ENCODE measurements at places on chromosomes 16 and 17. TPM values are rescaled to one million over a fixed set of nuclear protein-coding genes. Genes with fewer than 3 reads are reported as not detected.
A peak's percentile ranks its signal among the peaks of the same experiment; 100 is the strongest.

GRCh38 chr17:17205368-17206123 is 587 bp downstream of the PLD6 start:
- peaks cover 33% of the 10 kb centered on the region for H3K4me1 ChIP-seq
- no peaks in the 10 kb centered on the region for H3K27me3 ChIP-seq
- no peaks in the 10 kb centered on the region for H3K36me3 ChIP-seq
- DNase-seq: peak; percentile 42
- peak overlapping the region; percentile 95 for H3K27ac ChIP-seq

Gene SLFN12L
- total RNA-seq: 1.2 TPM

Gene TBC1D3C
- not detected for total RNA-seq

- no peaks in the 10 kb centered on the region for H3K27me3 ChIP-seq
- H3K27ac ChIP-seq: no peak overlapping the region
- peaks cover 14% of the 10 kb centered on the region for H3K4me1 ChIP-seq
- H3K4me3 ChIP-seq: no peak overlapping the region
Observed at GRCh38 chr17:4557626-4558346, 2.6 kb downstream of the GGT6 start.

Gene SYNGR3
- not detected for total RNA-seq

Gene CHST6
- total RNA-seq: 0.59 TPM

DNA sequence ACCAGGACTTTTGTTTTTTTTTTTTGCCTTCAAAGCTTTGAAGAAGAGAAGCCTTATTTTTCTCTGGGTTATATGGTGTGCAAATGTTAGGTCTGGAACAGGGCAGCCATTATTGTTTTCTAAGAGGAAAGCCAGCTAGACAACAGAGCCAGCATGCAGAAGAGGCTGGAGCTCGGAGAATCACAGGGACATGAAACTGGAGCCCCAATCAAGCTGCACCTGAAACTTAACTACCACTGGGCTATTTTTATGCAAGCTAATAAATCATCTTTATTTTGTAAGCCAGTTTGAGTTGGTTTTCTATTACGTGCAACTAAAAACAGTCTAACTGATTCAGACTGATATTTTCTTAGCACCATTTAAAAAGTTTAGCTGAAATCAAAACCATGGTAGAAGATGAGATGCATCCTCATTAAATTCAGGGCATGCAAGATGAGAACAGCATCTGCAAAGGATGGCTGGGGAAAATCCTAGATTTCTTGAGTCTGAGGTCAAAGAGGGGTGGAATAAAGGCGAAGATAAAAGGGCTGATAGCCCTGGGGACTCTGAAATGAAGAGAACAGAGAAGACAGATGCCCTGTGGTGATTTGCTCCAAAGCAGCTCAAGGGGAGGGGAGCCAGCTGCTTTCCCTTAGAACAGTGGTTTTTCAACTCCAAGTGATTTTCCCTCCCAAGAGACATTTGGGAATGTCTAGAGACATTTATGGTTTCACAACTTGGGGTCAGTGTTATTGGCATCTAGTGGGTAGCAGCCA is 177.1 kb upstream of the WSCD1 start:
- H3K4me1 ChIP-seq: no peaks in the 10 kb centered on the region
- no peak overlapping the region for H3K4me3 ChIP-seq
- H3K27me3 ChIP-seq: no peaks in the 10 kb centered on the region
- H3K36me3 ChIP-seq: no peaks in the 10 kb centered on the region

Gene KRTAP9-1
- not detected for total RNA-seq

GRCh38 chr16:1297018-1297696 is 12.3 kb upstream of the UBE2I start:
- H3K36me3 ChIP-seq: no peaks in the 10 kb centered on the region
- no peak for DNase-seq
- H3K4me1 ChIP-seq: peaks cover 11% of the 10 kb centered on the region
- no peak overlapping the region for H3K4me3 ChIP-seq
- H3K27ac ChIP-seq: no peak overlapping the region

DNA sequence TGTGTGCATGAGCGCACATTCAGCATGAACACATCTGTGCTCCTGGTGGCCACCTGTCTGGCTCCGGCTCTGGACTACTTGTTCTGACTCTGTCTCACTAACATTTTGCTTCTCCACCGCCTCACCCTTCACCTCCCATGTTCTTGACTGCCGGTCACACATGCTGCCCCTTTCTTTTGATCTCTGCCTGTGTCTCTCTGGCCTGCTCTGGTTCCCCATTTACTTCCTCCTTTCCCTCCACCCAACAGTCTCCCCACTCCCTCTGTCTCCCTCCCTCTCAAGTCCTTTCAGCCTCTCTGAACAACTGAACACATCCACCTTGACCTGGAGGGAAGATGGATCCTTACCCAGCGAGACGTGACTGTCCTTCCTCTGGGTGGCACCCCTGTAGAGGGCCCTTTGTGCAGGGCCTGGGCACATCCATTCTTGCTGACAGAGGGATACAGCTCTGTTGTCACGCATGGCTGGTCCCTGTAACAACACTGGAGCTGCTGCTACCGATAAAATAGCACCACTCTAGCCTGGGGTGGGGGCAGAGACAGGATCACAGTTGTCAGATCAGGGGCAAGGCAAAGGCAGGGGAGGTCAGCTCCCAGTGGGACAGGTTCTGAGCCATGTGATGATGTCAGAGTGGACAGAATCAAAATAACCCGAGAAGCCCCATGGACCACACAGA is 11.0 kb downstream of the ZSCAN32 start:
- no peak for DNase-seq
- no peak overlapping the region for H3K27ac ChIP-seq
- H3K4me1 ChIP-seq: no peaks in the 10 kb centered on the region
- peaks cover 6% of the 10 kb centered on the region for H3K36me3 ChIP-seq

Gene CDR2L
- total RNA-seq: 14.0 TPM

DNA sequence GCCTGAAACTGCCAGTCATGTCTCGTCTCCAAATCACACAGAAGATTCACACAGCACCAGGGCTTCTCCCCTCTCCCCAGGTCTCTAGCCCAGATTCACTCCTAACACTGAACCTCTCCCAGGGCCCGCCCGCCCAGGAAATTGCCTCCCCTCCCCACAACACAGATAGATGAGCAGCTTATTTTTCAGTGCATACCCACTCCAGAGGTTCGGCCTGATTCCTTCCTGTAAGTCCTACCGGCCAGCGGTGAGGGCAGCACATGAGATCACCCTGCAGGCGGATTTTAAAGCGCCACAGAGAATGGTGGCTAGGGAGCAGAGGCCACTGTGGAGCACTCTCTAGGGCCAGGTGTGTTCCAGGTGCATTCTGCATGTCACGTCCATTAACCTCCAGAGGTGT is 301.8 kb downstream of the IRF8 start:
- no peak overlapping the region for H3K27ac ChIP-seq
- no peaks in the 10 kb centered on the region for H3K27me3 ChIP-seq
- no peak overlapping the region for H3K4me3 ChIP-seq
- H3K4me1 ChIP-seq: no peaks in the 10 kb centered on the region
- DNase-seq: no peak
- no peaks in the 10 kb centered on the region for H3K36me3 ChIP-seq

DNA sequence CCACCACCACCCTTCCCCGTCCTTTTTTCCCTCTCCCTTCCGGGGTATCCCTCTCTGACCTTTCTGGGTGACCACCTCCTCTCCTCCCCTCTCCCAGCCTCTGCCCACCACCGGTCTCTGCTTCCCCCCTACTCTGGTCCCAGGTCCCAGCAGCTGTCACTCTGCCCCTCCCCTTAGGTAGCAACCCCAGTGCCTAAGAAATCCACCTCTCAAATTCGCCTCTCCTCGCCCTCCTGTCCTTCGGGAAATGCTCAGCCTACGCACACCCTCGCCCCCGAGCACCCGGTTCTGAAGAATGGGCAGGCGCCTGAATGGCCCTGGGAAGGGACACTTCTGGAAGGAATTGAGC is 775 bp upstream of the SP6 start:
- H3K27me3 ChIP-seq: peaks cover 4% of the 10 kb centered on the region
- H3K4me1 ChIP-seq: peaks cover 18% of the 10 kb centered on the region
- H3K4me3 ChIP-seq: no peak overlapping the region
- no peaks in the 10 kb centered on the region for H3K36me3 ChIP-seq

GRCh38 chr16:12315330-12316136 is 339.0 kb downstream of the SNX29 start:
- H3K27ac ChIP-seq: no peak overlapping the region
- H3K4me1 ChIP-seq: no peaks in the 10 kb centered on the region
- no peak overlapping the region for H3K4me3 ChIP-seq
- H3K27me3 ChIP-seq: no peaks in the 10 kb centered on the region

DNA sequence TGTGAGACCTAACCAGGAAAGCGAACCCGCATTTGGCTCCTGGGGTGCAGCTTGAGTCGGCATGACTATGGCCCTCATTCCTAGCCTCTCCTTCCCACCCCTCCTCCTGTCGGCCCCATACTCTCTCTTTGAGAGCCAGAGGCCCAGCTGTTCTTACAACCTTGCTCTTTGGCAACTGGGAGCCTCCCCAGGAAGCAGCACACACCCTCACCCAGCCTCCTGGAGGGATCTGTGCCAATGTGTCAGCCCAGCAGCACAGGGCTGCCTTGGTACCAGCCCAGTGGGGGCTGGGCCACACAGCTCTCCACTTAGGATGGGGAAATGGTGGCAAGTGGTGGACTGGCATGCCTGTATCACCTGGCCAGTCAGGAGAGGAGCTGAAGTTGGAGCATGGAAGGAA is 70.3 kb upstream of the LGALS9 start:
- no peak for DNase-seq
- no peak overlapping the region for H3K4me3 ChIP-seq
- H3K4me1 ChIP-seq: peaks cover 23% of the 10 kb centered on the region
- H3K27me3 ChIP-seq: no peaks in the 10 kb centered on the region

- no peak overlapping the region for H3K4me3 ChIP-seq
- no peak for DNase-seq
- H3K27me3 ChIP-seq: no peaks in the 10 kb centered on the region
- no peak overlapping the region for H3K27ac ChIP-seq
- H3K4me1 ChIP-seq: no peaks in the 10 kb centered on the region
- H3K36me3 ChIP-seq: no peaks in the 10 kb centered on the region
Observed at GRCh38 chr17:80907281-80907680, 84.4 kb upstream of the CHMP6 start.

Gene CES4A
- 19.2 TPM for total RNA-seq

Gene ATP1B2
- total RNA-seq: 1.5 TPM

DNA sequence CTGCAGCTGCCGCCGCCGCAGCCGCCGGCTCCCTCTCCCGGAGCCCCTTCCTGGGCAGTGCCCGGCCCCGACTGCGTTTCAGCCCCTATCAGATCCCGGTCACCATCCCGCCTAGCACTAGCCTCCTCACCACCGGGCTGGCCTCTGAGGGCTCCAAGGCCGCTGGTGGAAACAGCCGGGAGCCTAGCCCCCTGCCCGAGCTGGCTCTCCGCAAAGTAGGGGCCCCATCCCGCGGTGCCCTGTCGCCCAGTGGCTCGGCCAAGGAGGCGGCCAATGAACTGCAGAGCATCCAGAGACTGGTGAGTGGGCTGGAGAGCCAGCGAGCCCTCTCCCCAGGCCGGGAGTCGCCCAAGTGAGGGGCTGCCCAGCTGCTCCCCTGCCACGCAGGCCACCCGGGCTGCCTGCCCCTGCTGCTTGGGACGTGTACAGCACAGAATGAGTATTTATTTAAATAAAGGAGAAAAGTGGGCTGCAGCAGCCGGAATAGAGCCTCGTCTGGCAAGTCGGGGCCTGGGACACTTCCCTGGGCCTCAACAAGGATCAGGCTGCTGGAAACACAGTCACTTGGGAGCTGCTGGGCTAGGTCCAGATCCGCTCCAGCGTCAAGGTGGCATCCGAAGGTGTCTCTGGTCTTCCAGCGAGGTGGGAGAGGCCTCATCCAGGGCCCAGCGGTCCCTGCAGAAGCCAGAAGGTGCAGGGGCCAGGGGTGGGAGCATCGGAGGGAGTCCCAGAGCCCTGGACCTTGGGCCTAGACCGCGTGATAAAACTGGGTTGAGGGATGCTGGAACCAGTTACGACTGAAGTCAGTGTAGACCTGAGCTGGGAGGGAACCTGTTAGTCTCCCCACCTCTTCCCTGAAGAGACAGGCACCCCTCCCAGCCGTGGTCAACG is 8.8 kb downstream of the TBX2 start:
- peaks cover 82% of the 10 kb centered on the region for H3K4me1 ChIP-seq
- no peak for DNase-seq
- peak overlapping the region; percentile 59 for H3K27ac ChIP-seq
- peaks cover 37% of the 10 kb centered on the region for H3K27me3 ChIP-seq

Gene SLC35G6
- total RNA-seq: not detected

Data from tibial nerve (tissue), 4 donors.